ENCODE measurements at places on chromosomes 12 and 14. TPM values are rescaled to one million over a fixed set of nuclear protein-coding genes. Genes with fewer than 3 reads are reported as not detected.

DNA sequence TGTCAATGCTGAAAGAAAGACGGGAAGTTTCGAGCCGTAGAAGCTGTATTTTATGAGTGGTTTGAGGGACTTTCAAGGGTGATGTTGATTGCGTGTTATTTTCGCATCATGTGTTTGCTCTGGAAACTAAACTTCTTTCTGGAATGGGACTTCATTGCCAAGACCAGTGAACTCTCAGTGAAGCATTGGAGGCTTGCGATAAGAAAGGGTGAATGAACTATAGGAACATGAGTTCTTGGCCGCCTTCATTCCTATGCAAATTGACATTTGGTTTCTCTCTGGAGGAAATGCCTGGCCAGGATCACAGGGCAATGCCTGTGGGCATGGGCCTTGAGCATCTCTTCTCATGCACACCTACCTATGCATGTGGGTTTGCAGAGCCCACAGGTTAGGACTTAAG is 372.7 kb downstream of the GLT1D1 start:
- no peak for DNase-seq

DNA sequence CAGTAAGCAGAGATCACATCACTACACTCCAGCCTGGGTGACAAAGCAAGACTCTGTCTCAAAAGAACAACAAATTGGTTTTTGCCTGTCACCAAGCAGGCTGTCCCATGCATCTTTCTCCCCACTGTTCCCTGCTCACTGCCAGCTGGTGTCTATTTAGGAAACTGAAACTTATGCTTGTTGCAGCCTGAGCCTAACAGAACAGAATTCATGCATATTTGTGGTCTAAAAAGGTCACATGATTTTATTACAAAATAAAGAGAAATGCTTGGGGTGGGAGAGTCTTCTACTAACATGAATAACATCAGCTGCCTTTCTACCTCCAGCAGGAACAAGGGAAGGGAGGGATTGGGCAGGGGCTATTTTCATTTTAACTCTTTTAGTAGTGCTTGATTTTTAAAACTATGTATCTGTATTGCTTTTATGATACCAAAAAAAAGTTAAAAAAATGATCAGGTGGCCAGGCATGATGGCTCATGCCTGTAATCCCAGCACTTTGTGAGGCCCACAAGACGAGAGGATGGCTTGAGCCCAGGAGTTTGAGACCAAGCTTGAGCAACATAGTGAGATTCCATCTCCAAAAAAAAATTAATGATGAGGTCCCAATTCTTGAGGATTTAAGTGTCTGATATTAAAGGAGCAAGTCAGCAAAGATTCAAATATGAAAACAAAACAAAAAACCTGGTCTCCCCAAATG is 923 bp downstream of the STAT2 start:
- peak; percentile 8 for DNase-seq

DNA sequence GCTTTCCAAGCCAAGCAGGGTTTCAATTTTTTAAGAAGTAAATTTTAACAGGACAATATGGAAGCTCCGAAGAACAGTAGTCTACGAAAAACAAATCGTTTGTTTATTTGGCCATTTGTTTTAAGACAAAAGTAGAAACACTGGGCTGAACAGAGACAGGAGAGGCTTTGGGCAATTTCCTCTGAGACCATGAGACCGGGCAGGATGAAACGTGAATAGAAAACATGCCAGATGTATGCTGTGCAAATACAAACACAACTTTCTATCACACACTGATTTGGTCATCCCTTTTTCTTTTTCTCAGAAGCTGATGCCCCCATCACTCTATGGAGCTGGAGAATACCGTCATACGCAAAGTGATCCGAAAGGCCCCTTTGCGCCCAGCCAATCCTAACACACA is 1111.1 kb downstream of the BCL11B start:
- DNase-seq: no peak

DNA sequence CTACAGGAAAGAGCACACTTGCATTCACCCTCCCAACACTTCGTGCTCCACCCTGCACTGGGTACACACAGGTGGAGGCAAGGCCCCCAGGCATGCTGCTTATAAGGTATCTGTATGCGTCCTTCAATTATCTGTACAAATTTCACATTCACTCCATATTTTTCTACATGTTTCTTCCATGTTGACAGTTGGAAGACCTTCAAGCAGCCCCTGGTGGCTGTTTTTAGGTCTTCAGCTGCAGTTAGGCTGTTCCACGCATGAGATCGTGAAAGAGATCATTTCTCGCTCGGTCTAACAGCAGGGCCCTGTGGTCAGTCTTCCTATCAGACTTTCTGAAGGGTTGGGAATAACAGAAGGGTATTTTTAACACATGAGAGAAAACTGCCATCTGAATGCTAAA is 47.1 kb downstream of the PLXNC1 start:
- DNase-seq: no peak

- DNase-seq: no peak
Observed at GRCh38 chr12:25364529-25365339, 114.0 kb upstream of the KRAS start.

GRCh38 chr12:109544955-109545531 is 28.3 kb downstream of the MMAB start:
- DNase-seq: peak; percentile 52

GRCh38 chr12:92020983-92021665 is 124.5 kb downstream of the BTG1 start:
- DNase-seq: no peak

GRCh38 chr12:1297639-1298175 is 296.7 kb downstream of the FBXL14 start:
- DNase-seq: no peak

GRCh38 chr12:12398026-12398859 is 41.4 kb downstream of the BORCS5 start:
- peak; percentile 90 for DNase-seq

DNA sequence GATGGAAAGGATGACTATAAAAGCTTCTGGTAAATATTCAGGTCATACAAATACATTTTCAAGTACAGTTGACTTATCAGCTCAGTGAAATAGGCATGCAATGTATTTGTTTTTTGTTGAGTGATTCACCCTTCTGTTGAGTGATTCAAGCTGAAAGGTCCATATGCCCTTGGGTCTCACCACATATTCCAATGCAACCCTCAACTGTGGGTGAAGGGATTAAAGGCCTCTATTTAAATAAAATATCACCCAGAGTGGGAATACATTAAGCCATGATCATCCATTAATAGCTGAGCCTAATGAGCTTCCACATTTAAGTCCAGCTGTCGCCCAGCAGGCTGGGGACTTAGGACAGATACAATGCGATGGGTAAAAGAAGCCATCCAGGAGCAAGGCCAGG is 120.2 kb downstream of the CRACR2A start:
- no peak for DNase-seq

GRCh38 chr12:115437061-115437567 is 753.1 kb upstream of the TBX3 start:
- DNase-seq: no peak

- DNase-seq: no peak
Observed at GRCh38 chr12:78361683-78362082, 502.9 kb upstream of the SYT1 start.

- no peak for DNase-seq
Observed at GRCh38 chr14:49594347-49595091, 4.2 kb upstream of the LRR1 start.

DNA sequence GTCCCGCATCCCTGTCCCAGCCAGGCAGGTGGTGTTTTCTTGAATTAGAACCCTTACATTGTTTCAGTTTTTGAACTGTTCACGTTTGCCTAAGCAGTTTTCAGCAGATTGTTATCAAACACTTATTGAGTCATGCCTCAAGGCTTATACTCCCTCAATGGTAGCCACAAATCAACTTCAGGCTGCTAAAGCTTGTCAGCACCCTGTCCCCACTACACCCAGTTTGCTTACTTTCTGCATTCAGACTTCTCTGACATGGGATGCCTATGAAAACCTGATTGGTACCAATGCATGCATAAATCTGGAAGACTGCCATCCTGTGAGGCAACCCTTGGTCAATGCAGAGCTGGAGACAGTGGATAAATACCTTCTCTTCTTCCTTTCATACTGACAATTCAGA is 225.4 kb downstream of the BTG1 start:
- DNase-seq: peak; percentile 16

DNA sequence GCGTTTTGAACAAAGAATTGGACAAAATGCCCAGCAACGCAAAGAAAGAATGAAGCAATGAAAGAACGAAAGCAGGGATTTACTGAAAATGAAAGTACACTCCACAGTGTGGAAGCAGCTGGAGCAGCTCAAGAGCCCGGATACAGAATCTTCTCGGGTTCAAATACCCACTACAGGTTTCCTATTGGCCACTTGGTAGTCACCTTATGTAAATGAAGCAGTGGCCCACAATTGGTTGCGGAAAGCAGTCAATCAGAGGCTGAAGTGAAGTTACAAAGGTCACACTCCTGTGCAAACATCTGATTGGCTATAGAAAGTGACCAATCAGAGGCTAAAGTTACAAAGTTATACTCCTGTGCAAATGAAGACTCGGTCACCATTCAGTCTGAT is 15.0 kb upstream of the PPP1R13B start:
- DNase-seq: no peak

- no peak for DNase-seq
Observed at GRCh38 chr12:74415633-74416032, 122.0 kb upstream of the ATXN7L3B start.

- no peak for DNase-seq
Observed at GRCh38 chr12:49294086-49294803, 702 bp upstream of the PRPH start.

DNA sequence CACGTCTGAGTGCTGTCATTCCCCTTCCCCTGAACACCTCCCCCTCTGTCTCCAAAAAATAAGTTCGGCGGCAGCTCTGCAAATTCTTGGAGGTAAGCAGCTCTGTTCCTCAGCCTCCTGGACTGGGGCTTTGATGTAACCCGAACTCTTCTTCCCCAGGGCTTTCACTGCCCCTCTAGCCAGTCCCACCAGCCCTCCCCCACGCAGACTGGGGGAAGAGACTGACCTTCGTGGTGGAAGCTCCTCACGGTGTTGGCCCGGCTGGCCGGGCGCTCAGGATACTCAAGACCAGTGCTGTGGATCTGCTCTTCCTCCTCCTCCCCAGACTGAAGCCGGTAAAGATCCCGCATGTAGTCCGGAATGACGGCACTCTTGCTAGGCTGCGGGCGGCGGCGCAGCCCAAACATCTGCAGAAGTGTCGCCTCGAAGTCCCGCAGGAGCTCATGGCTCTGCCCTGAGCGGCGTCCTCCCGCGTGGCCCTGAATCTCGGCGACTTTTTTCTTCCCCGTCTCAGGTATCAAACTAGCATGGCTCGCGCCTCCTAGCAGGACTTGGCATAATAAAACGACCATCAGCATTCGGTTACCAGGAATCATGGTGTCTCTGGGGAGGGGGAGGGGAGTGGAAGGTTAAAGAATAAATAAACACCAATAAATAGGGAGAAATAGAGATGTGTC is 4.9 kb downstream of the BMP4 start:
- no peak for DNase-seq

- no peak for DNase-seq
Observed at GRCh38 chr12:18580291-18580690, 157.5 kb downstream of the PLCZ1 start.

DNA sequence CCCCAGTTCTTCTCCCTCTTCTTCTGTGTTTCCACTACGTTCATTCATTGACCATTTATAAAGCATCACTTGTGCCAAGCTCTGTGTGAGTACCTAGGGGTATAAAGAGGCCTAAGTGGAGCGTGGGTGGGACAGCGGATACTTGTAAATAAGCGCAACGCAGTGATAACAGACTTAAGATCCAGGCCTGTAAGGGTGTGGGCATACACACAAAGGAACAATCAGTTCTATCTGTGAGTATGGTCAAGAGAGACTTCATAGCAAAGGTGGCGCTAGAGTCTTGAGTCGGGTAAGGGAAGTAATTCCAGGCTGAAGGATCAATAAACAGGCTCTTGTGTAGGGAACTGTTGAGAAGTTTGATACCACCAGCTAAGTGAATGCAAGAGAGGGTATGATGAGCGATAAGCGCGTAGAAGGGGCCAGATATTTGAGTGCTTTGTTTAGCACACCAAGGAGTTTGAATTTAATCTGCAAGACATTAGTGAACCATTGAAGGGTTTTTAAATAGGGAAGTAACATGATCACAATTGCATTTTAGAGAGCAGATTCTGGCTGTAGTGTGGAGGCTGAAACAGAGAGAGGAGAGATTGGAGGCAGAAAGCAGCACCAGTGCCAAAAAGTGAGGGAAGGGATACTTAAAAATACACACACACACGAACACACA is 1.0 kb upstream of the GXYLT1 start:
- DNase-seq: no peak

DNA sequence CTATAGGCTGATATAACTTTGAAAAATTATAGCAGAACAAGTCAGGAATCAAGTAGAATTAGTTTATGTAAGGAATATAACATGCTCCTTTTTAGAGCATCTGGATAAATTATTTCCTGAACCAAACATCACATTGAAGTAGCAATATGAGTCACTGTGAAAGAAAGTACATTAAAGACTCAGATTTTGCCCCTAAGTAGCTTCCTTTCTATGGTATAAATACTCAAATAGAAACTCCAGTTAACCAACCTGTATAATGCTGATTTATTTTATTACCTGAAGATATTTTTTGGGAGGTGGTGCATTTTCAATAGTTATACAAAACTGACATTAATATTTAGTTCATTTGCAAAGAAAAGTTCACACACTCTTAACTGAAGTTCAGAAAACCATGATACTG is 312.1 kb downstream of the ITPR2 start:
- no peak for DNase-seq

DNA sequence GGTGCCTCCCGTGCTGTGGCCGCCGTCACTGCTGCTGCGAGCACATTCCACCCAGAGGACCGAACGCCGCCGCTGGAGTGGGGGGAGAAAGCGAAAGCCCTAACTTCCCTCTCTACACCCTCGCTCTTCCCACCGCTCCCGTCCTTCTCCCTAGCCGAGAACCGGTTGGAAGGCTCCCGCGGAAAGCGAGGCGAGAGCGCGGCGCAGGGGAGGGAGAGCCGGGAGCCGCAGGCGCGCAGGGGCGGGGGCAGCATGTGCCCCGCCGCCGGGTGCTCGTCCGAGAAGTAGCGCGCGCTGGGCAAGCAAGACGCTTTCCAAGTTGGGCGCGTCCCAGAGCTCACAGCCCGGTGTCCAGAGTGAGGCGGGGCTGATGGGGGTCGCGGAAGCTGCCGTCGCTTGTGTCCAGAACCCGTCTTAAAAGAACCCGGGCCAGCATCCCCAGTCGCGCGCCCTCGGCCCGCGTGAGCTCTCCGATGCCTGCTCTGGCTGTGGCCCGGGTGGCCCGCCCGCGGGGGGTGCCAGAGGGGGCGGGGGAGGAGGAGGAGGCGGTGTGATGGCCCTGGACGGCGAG is at the start of gene TRHDE:
TSS of gene TRHDE (plus strand) at position 280 of the 571 bp plus-strand sequence. CDS start at position 554, 274 bp downstream.
- no peak for DNase-seq

GRCh38 chr14:72739446-72740405 is 154.2 kb downstream of the DPF3 start:
- DNase-seq: no peak

GRCh38 chr14:37138898-37139297 is 33.5 kb downstream of the SLC25A21 start:
- DNase-seq: no peak

Gene C14orf39
- not detected for total RNA-seq

Gene RFLNA
- total RNA-seq: not detected

Gene CLMN
- 15.8 TPM for total RNA-seq

Gene CDKL1
- total RNA-seq: 2.4 TPM

Gene IQSEC3
- not detected for total RNA-seq

Gene GNG2
- 0.33 TPM for total RNA-seq
